Activated T-cell treated with anti-CD3 and anti-CD28 coated beads for 24 hours (primary cell): ENCODE measurements at places on chromosomes 3 and 15.

DNA sequence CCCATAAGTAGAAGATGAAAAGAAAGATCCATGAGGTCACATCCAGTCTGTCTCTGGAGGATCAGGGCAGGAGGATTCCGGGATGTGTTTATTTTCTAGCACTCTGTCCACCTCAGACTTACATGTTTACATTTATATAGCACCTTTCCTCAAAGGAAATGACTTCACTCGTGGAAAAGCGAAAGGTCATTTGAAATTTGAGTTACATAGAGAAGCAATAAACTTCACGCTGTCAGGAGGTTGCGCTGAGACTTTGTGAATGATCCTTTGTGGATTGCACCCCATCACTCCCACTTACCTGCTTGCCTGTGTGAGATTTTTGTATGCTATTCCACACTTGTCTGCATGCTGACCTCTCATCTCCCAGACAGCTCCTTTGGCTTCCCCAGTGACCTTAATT, 540.5 kb downstream of the AGBL1 start:
- no peak for DNase-seq

GRCh38 chr15:89150762-89151664, 62.8 kb downstream of the ABHD2 start:
- DNase-seq: no peak

GRCh38 chr3:95654570-95655362, 1159.6 kb upstream of the EPHA6 start:
- no peak for DNase-seq

DNA sequence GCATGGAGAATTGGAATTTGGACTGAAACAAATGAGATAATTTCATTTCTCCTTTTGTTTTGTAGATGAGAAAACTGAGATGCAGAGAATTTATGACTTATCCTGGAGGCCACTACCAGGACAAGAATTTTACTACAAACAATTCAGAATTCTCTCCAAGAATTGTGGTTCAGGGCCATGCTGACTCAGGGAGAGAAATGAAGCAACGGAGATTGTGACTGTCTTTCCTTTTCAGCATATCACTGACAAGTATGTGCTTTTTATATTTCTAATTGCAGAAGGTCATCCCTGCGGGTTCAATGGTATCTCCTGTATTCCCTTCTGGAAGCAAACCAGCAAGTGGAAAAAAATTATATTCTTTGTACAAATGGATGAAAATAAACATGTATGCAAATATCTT, 170.8 kb upstream of the MITF start:
- no peak for DNase-seq

GRCh38 chr3:47443611-47443995, 32.1 kb downstream of the SCAP start:
- DNase-seq: no peak

DNA sequence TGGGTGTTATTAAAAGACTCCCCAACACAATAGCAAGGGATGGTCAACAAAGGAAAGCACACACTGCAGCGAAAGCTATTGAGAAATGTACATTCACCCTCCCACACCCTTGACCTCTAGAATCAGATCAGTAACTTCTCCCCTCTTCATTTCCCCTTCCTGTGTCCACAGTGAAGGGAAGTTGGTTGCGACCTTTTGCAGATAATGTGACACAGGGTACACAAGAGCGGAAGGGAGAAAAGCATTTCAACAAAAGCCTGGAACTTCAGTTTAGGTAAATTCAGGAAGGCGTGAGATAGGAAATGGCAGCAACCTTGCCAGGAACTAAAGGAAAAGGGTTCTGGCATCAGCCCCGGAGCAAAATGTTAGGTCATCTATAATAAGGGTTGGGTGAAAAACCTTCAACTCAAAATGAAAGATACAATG, 899.8 kb downstream of the MCTP2 start:
- no peak for DNase-seq

GRCh38 chr15:77838595-77838994, 205.9 kb upstream of the LINGO1 start:
- DNase-seq: no peak

- DNase-seq: no peak
Observed at GRCh38 chr3:66397745-66398144, 103.1 kb downstream of the LRIG1 start.

DNA sequence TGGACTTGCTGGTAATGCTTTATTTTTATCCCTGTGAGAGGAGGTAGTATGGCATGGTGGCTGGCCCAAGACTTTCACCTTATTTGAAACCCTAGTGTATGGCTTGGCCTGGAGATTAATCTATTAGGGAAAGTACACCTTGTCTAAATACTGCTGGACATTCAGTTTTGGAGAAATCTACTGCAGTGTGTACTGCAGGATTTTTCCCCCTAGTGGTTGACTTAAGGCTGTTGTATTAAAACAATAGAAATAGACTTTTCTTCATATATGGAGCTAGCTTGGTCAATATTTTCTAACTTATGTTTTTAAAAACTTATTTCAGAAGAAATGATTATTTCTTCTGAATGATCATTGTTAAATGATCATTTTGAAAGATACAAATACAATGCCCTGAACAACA, 13.9 kb upstream of the SLITRK3 start:
- no peak for DNase-seq

GRCh38 chr3:48222616-48223513, at the start of gene CAMP:
Gene CAMP, plus strand, starts transcription at chr3:48223495. Its CDS starts 17 bp downstream, at chr3:48223512.
- no peak for DNase-seq

GRCh38 chr3:127438371-127438770, 150.5 kb upstream of the PRR20G start:
- no peak for DNase-seq
